ENCODE measurements at places on chromosomes 12 and 14.

GRCh38 chr12:857611-858010, 91.9 kb downstream of the RAD52 start:
- no peak for DNase-seq

DNA sequence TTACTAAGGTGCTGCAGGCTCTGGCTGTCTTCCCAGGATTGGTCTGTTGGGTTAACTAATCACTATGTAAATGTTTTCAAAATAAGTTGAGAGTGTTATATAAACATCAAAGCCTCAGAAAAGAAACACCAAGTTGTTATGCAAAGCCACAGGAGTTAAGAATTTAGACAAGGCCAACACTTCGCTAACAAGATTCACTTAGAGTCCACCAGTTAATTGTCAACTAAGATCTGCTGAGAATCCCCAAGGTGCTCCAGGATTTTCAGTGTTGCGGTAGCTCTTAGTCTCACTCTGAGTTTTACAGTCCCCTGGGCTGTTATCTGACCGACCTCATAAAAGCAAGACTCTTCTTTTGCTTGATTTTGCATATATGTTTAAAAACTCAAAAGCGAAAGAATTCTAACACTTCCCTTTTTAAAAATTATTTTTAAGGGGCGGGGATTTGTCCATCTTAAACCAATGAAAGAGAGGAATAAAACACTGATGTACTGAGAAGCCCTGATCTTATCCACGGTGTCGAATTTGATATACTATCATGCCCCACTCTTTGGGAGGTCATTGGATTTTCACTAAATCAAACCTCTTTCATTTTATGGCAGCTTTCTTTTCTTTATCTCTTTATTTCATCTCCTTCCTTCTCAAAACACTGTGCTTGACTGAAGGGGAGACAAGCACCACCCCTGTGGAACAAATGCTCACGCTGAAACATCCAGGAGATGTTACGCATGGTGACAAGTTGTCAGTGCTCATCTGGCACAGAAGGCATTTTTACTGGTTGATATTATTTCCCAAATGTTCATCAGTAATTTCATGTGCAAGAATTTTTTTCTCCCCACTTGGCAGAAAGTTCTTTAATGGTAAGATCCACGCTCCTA, 7.0 kb downstream of the NIN start:
- DNase-seq = no peak

DNA sequence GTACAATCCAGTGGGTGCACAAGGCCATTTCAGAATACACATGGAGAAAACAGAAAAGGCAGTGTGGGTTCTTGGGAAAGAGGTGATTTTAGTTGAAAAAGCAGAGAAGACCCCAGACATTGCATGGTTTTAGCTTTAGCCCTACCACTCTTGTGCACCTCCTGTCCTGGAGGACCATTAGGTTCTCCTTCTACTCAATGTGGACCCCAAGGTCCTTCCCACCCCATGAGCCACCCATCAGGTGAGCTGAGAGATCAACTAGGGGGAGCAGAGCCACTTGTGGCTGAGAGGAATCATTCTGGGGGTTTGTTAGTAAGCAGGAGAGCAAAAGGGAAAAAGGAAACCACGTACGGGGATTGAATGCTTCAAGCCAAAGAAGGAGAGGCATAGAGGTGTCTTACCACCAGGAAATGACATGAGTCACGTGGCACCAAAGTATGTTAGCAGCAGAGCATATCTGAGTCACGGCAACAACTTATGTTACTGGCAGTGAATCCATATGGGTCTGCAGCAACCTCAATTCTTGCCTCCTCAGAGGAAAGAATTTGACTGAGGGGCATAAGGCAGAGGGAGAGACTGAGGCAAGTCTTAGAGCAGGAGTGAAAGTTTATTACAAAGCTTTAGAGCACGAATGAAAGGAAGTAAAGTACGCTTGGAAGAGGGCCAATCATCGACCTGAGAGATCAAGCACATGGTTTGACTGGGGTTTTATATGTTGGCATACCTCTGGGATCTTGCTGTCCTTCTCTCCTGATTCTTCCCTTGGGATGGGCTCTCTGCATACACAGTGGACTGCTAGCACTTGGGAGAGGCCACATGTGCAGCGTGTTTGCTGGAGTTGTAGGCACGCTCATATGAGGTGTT, 73.9 kb downstream of the HSD17B6 start:
- peak; percentile 6 for DNase-seq

DNA sequence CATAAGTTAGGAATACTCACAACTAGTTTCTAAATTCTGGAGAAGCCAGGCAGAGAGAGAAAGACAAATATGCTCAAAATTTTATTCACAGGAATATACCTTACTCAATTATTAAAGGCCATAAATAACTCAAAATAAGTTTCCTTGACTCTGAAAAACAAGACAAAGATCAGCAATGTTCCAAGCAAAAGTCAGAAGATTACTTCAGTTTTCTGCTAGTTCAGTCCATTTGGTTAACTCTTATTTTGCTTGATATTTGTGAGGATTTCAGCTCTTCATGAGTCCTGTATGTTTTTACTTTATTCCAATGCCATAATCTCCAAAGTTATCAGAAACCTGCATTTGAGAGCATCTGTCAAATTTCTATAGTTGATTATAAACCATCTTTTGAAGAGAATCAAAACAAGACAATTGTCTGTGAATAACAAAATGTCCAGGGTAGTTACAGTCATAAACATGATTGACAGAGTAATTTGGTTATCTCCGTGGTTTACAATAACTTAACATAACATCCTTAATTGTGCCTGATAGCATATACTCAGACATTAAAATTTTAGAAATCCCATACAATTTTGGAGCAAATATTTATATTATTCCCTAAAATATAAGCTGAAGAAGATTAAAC, 17.1 kb downstream of the ASCL4 start:
- DNase-seq = no peak

- DNase-seq = no peak
Observed at GRCh38 chr12:68559984-68560850, 50.5 kb upstream of the RAP1B start.

GRCh38 chr12:46373301-46374296, 1.0 kb upstream of the SLC38A2 start:
- DNase-seq = no peak

DNA sequence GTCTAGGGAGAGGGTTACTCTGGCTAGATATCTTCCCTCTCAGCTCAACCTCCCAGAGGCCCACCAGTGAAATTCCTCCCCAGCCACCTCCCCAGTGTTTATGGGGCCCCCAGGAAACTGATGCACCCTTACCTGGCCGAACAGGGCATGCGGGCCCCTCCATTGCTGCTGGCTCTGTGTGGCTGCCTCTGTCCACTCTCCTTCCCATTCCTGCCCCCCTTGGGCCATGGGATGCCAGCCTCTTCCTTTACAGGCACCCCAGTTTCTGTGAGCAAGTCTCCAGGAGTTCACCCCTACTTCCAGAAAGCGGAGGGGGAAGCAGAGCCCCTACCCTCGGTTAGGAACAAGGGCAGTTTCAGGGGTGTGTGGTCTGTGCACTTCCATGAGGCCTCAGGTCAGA, 19.4 kb upstream of the ZDHHC22 start:
- DNase-seq = no peak

DNA sequence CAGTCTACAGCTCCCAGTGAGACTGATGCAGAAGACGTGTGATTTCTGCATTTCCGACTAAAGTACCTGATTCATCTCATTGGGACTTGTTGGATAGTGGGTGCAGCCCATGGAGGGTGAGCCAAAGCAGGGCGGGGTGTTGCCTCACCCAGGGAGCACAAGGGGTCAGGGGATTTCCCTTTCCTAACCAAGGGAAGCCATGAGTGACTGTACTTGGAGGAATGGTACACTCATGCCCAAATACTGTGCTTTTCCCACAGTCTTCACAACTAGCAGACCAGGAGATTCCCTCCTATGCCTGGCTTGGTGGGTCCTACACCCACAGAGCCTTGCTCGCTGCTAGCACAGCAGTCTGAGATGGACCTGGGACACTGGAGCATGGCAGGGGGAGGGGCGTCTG, 21.0 kb upstream of the ABCC9 start:
- DNase-seq = no peak

DNA sequence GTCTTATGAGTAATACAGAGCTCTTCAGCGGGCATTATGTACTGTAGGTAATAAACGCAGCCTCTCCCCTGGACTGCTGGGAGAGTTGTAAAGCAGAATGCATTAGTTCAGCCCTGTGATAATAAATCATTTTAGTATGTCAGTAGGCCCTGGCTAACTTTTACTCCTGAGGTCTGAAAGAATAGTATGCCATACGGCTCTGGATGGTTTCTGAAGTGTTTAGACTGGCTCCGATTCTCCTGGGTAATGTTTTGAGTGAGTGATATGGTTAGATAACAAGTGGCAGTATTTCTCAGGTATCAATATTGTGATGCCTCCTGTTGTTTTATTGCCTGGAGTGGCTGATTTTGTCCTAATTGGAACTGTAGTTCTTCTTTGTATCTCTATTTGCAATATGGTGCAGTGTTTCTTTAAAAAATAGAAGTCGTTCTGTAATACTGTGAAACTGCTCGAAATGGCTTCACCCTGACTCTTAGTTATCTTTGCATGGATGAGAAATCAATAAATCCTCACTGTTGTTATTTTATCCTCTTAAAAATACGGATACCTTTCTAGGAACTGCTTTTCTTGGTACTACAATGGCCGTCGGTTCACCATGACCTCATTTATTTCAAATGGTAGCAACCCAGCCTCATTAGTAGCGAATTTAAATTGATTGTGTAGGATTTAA, 100.2 kb downstream of the PDZRN4 start:
- no peak for DNase-seq

DNA sequence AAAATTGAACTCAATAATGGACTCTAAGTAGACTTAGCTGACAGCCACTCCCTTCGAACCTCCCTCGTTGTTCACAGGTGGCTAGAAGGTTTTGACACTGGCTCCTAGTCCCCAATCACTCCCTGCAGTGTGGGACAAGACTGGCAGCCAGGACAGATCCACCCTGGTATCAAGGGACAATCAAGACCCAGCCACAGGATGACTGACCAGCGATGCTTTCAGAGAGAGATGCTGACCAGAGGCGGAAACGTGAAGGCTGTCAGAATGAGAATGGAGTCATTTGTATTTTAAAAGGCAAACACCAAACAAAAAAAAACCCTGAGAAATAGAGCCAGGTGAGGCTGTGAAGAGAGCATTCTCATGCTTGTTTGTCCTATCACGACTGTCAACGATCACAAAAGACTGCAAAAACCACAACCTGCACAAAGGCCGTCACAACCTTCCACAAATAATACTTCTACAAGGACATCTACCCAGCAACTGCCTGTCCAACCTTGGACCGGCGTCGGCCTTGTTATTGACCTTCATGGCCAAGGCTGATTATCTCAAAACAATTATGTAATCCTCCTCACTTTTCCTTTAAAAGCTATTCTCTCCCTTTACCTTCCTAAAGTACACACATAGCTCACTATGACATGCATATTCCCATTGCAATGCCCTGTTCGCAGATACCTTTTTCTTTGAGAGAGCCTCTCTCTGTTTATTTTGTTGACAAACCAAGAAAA, 13.2 kb downstream of the EIF5 start:
- no peak for DNase-seq

DNA sequence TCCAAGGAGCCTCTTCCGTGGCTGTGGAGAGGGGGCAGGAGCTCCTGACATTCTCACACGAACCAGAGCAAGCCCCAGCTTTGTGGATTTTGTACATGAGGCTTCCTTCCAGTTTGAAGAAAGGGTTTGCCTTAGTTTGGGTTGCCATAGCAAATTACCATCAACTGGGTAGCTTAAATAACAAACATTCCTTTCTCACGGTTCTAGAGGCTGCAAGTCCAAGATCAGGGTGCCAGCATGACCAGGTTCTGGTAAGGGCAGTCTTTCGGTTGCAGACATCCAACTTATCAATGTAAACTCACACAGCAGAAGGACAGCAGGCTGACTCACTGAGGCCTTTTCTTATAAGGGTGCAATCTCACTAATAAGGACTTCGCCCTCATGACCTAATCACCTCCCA, 25.9 kb upstream of the STAB2 start:
- no peak for DNase-seq

DNA sequence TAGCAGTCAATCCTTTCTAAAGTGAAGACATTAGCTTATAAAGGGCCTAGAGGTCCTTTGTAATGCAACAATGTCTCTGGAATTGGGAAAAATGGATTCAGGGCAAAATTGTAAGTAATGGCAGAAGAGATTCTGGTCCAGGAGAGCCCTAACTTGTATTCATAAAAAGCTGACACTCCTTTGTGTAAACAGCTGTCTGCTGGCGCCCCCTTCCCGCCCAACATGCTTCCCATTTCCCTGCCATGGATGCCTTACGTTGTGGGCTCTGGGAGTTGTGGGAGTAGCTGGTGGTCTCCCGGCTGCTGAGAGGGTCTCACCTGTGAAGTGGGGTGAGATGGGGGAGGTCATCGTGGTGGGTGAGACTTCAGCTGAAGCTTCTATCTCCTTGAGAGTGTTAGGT, 2.3 kb downstream of the ACRBP start:
- DNase-seq = no peak

DNA sequence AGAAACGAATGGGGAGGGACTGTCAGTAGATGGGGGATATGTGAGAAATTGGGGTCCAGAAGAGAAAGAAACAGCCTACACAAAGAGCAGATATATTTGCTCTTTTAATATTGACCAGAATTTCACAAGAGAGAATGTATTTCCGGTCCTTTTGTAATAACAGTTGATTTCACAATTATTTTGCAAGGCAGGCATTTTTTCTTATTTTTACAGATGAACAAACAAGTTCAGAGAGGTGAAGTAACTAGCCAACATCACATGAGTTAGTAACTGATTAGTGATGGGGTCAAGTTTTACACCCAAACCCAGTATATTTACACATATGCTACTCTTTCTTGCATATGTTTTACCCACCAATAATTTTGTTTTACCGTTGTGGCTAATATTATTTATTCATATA, 188.2 kb downstream of the NAV3 start:
- DNase-seq = no peak

Measured in activated CD8-positive, alpha-beta memory T cell treated with anti-CD3 and anti-CD28 coated beads for 4 hours (primary cell).